Activated CD4-positive, alpha-beta memory T cell treated with anti-CD3 and anti-CD28 coated beads, Interleukin-2, amount 10 ng/mL, durations not matched to agents 7 days and 5 days (primary cell): ENCODE measurements at places on chromosomes 6 and 20.
A peak's percentile ranks its signal among the peaks of the same experiment; 100 is the strongest.

DNA sequence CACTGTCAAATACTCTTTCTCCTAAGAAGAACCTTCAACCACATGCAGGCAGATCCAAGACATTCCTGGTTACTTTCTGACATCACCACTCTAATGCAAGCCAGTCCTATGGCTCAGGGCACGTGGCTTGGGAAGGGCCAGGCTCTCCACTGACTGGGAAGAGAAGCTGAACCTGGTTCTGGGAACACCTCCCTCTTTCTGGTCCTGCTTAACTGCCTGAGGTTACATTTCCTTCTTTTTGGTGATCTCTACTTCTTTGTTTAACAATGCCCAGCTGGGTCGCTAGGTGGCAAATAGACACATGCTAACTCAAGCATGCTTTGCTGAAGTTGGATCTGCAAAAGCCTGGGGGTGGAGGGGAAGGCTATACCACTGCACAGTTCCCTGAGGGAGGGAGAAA, 249.8 kb downstream of the GMDS start:
- DNase-seq: no peak

- DNase-seq: no peak
These were observed 13.7 kb upstream of the MRAP2 start for GRCh38 chr6:84019842-84020211.

DNA sequence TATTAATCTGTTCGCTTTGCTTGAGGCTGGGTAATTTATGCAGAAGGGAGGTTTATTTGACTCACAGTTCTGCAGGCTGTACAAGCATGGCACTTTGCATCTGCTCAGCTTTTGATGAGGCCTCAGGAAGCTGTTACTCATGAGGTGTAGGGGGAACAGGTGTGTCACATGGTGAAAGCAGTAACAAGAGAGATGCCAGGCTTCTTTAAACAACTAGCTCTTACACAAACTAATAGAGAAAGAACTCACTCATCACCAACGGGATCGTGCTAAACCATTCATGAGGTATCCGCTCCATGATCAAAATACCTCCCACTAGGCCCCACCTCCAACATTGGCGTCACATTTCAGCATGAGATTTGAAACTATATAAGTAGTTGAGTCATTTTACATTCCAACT, 34.4 kb upstream of the GCLC start:
- no peak for DNase-seq

DNA sequence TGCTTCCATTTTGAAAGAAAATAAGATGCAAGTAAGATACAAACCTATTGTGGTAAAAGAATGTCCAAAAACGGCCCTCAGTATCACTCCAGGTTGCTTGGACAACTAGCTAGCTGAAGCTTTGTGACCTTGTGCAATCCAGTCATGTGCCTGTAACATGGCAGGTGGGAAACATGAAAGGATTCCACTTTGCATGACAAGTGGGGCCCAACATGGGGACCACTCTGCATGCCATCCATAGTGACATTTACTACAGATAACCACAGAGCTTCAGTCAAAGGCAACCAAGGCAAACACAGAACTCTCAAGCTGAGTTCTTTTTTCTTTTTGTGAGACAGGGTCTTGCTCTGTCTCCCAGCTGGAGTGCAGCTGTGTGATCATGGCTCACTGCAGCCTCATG, 15.8 kb upstream of the FBXO9 start:
- DNase-seq: no peak

GRCh38 chr6:139540276-139540675, 165.8 kb upstream of the CITED2 start:
- DNase-seq: peak; percentile 78

DNA sequence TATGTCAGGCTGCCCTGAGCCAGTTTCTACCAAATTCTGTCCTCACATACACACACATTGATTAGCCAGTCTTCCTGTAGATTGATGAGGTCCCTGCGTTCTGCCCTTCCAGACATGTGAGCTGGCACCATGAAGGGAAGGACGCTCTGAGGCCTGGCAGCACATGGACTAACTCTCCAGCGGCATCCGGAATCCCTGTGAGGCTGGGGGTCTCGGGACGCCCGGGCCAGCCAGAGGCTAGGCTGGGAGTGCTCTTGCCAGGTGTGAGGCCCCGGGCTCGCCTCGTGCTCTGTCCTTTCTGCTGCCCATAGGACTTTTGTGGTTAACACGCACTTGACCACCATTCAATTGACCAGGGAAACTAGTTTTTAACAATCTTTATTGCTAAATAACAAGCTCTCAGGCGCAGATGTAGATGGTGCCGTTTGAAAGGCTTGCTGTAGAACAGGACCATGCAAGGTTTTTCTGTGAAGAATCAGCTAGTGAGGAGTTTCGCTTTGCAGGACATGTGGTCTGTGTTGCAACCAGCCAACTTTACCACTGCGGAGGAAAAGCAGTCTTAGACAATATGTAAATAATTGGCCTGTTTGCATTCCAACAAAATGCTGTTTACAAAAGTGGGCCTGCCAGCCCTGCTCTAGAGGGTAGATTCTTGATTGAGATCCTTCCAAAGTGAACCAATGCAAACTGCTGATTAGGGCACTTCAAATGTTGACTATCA, 29.3 kb downstream of the FOXF2 start:
- no peak for DNase-seq

DNA sequence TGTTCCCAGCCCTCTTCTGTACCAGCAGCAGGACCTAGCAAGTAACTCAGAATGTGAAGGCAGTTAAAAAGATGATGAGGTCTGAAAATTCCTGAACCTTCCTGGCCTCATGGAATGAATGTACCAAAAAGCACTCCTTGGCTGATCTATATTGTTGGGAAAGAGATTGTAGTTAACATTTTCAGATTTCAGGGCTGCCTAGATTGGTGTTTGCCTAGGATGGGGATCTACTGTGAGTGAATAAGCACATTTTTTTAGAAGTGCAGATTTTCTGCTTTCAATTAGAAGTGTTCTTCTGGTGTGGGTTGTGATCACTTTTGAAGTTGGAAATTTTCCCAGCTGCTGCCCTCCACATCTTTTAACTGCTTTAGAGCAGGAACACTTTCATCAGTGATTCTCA, 6.2 kb downstream of the MYLIP start:
- no peak for DNase-seq

- DNase-seq: no peak
These were observed 41.4 kb downstream of the BCL2L1 start for GRCh38 chr20:31681128-31681727.

GRCh38 chr6:3035397-3035796, 32.9 kb upstream of the RIPK1 start:
- DNase-seq: no peak

DNA sequence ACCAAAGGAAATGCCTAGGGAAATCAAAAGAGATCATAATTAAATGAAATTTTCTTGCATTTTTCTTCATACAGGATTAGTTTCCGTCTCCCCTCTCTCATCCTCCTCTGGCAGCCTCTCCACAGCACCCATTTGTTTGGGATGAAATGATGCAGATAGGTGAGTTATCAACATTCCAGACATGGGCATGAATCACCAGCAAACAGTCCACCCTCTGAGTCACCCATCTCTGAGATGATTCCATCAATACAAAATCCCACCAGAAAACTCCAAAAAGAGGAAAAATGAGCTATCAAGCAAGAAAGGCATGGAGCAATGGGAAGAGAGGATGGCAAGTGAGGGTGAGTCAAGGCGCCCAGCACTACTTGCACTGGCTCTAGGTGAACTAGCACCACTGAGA, 11.4 kb downstream of the MC3R start:
- DNase-seq: no peak

DNA sequence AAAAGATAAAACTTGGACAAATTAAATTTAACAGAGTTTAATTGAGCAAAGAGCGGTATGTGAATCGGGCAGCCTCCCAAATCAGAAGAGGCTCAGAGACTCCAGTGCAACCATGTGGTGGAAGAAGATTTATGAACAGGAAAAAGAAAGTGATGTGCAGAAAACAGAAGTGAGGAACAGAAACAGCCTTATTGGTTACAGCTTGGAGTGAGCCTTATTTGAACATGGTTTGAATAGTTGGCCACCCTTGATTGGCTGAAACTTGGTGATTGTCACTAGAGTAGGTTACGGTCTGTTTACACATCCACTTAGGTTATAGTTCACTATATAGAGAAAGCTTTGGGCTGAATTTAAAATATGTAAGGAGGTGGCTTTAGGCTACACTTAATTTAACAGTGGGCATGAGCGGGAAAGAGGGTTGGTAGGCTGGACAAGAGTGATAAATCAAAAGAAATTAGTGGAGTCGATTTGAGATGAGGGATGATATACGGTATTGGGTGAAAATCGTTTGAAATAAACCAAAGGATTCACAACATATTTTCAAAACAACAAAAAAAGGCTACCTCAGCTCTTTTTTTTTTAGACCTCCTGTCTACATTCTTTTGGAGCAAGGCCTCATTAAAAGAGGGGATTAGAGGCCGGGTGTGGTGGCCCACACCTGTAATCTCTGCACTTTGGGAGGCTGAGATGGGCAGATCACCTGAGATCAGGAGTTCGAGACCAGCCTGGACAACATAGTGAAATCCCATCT, 84.3 kb upstream of the PREP start:
- no peak for DNase-seq

GRCh38 chr6:20458027-20458894, 56.6 kb downstream of the E2F3 start:
- no peak for DNase-seq

DNA sequence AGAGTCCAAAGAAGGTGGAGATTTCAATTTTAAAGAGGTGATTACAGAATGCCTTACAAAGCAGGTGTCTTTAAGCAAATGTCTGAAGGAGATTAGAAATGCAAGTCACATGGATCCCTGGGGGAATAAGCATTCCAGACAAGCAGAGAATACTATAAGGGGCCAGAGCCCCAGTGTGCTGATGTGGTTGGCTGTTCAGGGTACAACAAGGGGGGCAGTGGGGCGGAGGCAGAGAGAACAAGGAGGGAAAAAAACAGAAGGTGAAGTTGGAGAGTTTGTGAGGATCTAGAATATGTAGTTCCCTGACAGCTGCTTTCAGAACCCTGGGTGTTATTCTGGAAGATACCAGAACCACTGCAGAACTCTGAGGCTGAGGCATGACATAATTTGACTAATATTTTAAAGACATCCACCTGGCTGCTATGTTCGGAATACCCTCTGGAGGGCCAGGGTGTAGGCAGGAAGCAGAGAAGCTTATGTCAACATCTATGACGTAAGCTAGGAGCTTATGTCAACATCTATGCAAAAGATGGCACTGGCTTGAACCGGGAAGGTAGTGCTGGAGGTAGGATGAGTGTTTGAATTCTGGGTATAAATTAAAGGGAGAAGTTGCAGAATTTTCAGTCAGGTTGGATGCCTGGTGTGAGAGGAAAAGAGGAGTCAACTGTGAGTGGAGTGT, 276.3 kb upstream of the AGPAT4 start:
- DNase-seq: no peak

DNA sequence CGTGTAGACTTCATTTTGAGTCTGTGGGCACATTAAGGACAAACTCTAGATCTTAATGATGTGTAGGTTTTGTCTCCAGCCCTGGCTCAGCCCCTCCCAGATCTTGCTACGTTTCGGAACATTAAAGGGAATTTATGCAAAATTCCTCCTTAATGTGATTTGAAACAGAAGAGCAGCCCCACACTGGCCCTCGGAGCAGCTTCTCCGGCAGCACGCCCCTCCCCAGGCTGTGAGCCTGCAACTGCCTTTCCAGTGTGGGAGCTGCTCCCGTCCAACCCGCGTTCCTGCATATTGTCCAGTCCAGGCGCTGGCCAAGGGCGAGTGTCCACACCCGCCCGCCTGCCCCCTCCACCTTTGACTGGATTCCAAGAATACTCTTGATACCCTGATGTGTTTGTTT, 257.2 kb downstream of the TAF4 start:
- DNase-seq: no peak

DNA sequence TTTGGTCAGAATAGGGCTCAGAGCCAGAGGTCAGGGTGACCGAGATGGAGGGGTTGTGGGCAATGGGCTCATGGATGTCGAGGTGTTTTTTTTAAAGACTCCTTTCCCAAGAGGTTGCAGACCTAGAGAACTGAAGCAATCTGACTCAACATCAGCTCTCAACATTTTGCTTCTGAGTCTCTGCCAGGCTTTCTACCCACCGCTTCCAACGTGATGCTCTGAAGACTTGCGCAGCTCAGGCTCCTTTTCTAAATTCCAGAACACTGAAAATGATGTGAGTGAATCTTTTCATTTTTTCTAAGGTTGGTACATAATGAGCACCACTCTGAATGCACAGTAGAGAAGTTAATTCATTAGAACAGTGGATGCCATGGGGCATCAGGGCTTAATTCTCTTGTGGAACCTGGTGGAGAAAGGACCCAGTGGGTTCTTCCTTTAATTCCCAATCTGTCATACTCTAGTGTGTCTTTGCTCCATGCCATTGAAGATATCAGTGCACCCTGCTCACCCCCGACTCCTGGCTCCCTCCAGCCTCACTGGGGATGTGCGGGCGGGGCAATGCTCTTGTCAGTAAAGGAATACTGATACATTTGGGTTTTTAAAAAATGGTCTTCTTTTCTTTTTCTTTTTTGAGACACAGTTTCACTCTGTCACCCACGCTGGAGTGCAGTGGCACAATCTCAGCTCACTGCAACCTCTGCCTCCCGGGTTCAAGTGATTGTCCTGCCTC, 17.0 kb upstream of the KIF13A start:
- DNase-seq: no peak

DNA sequence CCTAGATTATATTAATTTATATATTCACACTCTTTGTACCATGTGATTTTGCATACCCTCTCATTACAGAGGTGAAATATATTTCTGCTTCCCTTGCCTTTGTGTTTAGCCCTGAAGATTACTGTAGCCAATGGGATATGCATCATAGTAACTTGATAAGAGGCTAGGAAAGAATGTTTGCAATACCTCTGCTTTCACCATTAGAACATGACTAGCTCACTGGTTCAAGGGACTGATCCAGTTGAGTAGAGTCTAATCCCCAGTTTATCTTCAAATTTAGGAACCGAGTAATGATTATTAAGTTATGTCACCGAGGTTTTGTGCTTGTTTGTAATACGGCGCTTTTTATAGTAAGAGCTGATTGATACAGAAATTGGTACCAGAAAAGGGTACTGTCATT, 552.6 kb upstream of the GJE1 start:
- no peak for DNase-seq

- no peak for DNase-seq
These were observed 10.2 kb downstream of the WFDC3 start for GRCh38 chr20:45781391-45781931.

- DNase-seq: no peak
These were observed 51.8 kb downstream of the ABRACL start for GRCh38 chr6:139080255-139080920.
